ENCODE measurements at places on chromosomes 12 and 14.
A peak's percentile ranks its signal among the peaks of the same experiment; 100 is the strongest.

- peak; percentile 82 for DNase-seq
Measured at GRCh38 chr12:75656648-75657047, 145.2 kb upstream of the KRR1 start.

DNA sequence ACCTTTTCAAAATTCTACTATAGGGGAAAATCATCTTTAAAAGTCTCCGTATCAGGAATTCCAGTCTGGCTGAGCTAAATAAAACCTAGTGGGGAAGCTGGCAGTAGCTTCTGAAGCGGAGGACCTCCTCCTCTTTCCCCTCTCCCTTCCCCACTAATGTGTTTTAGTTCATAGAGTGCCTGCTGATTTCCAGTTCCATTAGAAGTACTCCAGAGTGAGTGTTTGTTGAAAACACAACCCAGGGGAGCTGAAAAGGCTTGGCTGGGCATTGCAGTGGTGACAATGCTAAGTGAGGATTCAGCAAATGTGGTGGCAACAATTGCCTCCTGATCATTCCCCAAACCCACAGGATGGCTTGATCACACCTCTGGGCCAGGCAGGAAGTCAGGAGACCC, 144.2 kb upstream of the FRMD6 start:
- no peak for DNase-seq

DNA sequence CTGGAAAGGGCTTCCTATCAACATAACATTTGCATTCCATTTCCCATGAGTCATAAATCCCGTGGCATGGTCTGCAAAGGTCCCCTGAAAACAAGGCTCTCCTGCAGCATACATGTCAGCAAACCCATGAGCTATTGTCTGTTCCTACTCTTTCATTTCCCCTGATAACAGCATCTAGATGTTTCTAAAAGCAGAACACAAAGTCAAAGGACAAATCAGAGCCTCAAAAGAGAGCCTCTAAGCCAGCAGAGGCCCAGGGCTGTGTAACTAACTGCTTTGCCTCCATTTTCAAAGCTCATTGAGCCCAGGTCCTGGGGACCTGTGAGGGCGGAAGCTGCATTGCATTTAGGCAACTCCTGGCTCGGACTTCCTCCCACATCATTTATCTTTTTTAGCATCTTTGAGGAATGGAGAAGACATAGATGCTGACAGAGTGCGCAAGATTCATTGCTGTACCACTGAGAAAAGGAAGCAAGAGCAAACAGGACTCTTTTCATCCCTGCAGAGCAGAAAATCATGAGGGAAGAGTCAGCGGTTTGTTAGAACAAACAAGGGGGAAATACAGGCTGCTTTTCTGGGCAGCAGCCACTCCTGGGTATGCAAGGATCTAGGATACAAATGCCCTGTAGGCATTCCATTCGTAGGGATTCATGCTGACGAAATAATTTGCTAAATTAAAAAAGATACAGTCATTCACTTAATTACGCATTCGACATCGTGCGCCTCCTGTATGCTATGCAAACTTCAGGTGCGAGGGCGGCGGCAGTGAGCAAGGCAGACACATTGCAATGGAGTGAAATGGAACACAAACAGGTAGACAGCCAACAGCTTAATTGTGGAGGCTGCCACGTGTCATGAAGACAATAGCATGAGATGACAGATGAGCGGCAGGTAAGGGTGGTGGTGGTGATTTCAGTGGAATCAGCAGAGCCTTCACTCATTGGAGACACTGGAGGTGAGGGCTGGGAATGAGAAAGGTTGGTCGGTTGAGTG, 131.0 kb downstream of the TMEM132D start:
- DNase-seq, result no peak

DNA sequence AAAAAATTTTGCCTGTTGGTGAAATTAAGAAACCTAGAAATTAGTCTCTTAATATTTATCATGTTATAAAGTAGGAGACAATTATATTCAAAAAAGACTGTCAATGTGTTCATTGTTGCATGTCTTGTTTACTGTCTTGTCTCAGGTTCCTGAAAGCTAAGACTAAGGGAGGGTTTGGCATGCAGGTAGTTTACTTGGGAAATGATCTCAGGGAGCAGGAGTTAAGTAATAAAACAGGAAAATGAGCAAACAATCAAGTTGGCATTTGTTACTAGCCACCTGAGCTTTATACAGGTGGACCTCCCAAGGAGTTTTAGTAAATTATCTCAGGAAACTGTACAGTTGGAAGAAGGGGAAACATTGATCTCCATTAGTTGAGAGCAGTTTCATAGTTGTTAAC, 188.0 kb upstream of the MDGA2 start:
- DNase-seq, result no peak

GRCh38 chr12:29610473-29611170, 113.1 kb upstream of the OVCH1 start:
- DNase-seq, result peak; percentile 20

GRCh38 chr14:76081642-76082041, 70.1 kb upstream of the GPATCH2L start:
- DNase-seq, result no peak

DNA sequence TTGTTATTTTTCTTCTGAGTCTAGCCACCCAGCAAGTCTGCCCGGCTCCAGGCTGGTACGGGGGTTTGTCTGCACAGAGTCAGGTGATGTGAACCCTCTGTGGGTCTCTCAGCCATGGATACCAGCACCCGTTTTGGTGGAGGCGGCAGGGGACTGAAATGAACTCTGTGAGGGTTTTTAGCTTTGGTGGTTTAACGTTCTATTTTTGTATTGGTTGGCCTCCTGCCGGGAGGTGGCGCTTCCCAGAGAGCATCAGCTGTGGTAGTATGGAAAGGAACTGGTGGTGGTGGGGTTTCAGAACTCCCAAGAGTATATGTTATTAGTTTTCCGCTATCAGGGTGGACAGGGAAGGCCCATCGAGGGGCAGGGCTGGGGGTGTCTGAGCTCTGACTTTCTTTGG, 5.3 kb upstream of the SERPINA4 start:
- no peak for DNase-seq

GRCh38 chr14:45786266-45786665, 533.3 kb upstream of the MIS18BP1 start:
- DNase-seq, result no peak

GRCh38 chr14:77124345-77125280, 17.0 kb downstream of the ZDHHC22 start:
- DNase-seq, result peak; percentile 17

- no peak for DNase-seq
Measured at GRCh38 chr14:85824526-85824925, 294.6 kb downstream of the FLRT2 start.

DNA sequence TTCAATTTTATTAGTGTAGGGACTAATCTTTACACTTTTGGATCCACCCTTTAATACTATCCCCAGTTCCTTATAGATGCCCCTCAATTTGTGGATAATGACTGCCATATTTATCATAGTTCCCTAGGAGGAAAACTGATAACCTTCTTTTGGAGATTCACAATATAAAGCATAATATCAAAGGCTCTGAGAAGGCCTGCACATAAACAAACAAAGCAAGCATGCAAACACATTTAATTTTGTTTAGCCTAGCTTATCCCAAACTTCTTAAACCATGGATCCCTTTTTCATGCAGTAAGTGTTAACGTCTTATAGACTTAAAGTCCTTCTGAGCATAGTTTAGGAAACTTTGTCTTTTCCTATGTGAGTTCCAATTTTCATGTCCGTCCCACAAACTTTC, 290.4 kb upstream of the TBX3 start:
- no peak for DNase-seq

- DNase-seq, result no peak
Measured at GRCh38 chr14:34614638-34615037, 15.3 kb downstream of the SNX6 start.

All from fibroblast of lung (primary cell).